ENCODE measurements at places on chromosomes 3 and 15.

DNA sequence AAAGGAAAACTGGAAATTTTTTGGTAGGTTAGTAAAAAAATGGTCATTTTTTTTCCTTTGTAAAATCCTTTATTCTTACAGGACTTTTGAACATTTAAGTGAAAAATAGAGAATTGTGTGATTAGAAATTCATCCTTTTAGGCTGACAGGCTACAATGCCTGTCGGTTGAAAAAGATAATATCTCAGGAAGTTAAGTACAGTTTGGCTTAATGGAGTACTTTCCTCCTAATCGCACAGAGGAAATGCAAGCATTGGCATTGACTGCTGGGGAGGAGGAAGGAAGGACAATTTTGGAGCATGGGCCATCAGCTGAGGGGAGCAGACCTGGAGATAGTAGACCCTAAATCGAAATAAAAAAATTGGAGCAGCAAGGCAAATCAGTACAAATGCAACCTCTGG is 135.1 kb upstream of the ICE2 start:
- no peak for DNase-seq

DNA sequence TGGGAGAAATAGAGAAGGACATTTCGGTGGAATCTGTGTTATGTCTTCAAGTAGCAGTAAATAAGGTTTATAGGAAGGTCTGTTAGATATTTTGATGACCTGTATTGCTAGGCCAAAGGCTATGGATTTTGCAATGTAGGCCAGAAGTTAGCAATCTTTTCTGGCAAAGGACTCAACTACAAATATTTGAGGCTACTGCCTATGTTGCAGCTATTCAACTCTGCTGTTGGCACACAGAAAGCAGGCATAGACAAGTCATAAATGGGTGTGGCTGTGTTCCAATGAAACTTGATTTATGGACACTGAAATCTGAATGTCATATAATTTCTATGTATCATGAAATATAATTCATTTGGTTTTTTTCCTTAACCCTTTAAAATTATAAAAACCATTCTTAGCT is 438.7 kb upstream of the C2CD4B start:
- no peak for DNase-seq

GRCh38 chr15:78841376-78841706 is 30.1 kb upstream of the ADAMTS7 start:
- DNase-seq, result no peak

DNA sequence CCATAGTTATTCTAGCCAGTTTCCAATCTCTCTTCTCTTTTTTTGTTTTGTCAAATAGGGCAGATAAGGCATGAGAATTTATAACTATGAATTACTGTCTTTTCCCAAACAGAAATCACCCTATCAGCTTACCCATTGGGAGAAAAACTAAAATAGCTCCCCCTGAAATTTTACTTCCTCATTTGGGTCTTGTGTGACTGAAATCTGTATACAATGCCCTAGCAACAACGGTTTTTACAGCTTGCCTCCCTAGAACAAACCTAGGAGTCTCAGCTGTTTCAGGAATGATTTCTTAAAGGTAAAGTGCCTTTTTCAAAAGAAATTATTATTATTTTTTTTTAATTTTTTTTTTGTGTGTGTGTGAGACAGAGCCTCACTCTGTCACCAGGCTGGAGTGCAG is 56.8 kb downstream of the CD86 start:
- no peak for DNase-seq

DNA sequence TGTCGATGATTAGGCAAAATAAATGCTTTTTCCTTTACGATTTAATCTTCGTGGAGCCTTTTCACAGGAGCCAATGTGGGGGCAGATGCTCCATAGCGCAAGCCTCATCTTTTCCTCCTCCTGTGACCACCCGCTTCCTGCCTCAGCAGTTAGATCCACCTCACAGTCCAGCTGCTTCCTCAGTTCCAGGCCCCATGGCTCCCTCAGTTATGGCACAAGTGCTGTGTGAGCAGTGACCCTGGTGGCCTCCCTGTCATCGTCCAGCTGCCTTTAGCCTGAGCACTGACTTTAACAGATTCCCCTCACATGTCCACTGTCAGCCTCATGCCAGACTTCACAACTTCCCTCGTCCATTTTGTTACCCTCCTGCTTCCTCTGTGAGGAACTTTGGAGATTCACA is 424.6 kb upstream of the GBE1 start:
- no peak for DNase-seq

GRCh38 chr15:100703032-100703578 is 100.7 kb downstream of the ASB7 start:
- DNase-seq, result no peak
